Umbilical cord (tissue), 2 donors: ENCODE measurements at places on chromosomes 4 and X. TPM values are rescaled to one million over a fixed set of nuclear protein-coding genes. Genes with fewer than 3 reads are reported as not detected.

Gene MAGEA10
- 0.24 TPM for total RNA-seq

Gene GUCY1B1
- total RNA-seq, result 53.9 TPM

Gene SSX1
- not detected for total RNA-seq

Gene SERPINA7
- total RNA-seq, result 0.24 TPM

Gene MAGEA2B
- not detected for total RNA-seq

Gene SMPX
- total RNA-seq, result 0.72 TPM

Gene EGF
- total RNA-seq, result 8.4 TPM

Gene PPARGC1A
- 9.4 TPM for total RNA-seq

Gene SYN1
- total RNA-seq, result not detected

Gene MMAA
- 14.0 TPM for total RNA-seq

Gene MAGIX
- 0.24 TPM for total RNA-seq

Gene ABLIM2
- 0.96 TPM for total RNA-seq

Gene CXCL8
- total RNA-seq, result 17.1 TPM

Gene MTM1
- total RNA-seq, result 15.9 TPM

Gene TMEM175
- 39.7 TPM for total RNA-seq

Gene TLR1
- 27.9 TPM for total RNA-seq

Gene TMPRSS11A
- total RNA-seq, result 3.1 TPM

Gene REELD1
- not detected for total RNA-seq

Gene ZFP42
- total RNA-seq, result 4.3 TPM

Gene GPR82
- 0.72 TPM for total RNA-seq

Gene MAGEC1
- total RNA-seq, result 0.48 TPM

Gene DUSP9
- total RNA-seq, result 6.3 TPM

Gene SLC7A11
- total RNA-seq, result 8.7 TPM

Gene GPR173
- not detected for total RNA-seq

Gene GUCY1A1
- 252 TPM for total RNA-seq

Gene CT47C1
- total RNA-seq, result 1.2 TPM

Gene SPANXC
- not detected for total RNA-seq

Gene CABS1
- 6.5 TPM for total RNA-seq

Gene UGT2B10
- total RNA-seq, result 0.96 TPM

Gene SLC10A4
- not detected for total RNA-seq
